Neural progenitor cell (in vitro differentiated cells): ENCODE measurements at places on chromosomes 2 and 18.

DNA sequence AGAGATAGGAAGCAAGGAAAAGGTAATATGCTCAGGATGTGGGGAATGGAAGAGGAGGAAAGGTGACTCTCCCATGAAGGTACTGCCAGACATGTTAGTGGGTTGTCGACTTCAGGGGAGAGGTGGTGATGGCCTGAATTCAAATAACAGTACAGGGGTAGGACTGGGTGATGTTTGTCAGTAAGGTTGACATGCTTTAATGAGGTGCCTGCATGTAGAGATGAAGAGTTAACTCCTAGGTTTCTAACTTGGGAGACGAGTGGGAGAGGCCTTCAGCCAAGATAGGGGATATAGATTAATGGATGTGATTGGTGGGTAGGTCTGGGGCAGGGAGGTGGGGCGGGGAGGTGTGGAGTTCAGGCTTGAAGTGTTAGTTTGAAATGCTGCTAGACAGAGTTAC is 2.6 kb downstream of the NAPG start:
- no peak for DNase-seq

GRCh38 chr2:73944714-73945113 is 18.0 kb downstream of the DGUOK start:
- DNase-seq: no peak

DNA sequence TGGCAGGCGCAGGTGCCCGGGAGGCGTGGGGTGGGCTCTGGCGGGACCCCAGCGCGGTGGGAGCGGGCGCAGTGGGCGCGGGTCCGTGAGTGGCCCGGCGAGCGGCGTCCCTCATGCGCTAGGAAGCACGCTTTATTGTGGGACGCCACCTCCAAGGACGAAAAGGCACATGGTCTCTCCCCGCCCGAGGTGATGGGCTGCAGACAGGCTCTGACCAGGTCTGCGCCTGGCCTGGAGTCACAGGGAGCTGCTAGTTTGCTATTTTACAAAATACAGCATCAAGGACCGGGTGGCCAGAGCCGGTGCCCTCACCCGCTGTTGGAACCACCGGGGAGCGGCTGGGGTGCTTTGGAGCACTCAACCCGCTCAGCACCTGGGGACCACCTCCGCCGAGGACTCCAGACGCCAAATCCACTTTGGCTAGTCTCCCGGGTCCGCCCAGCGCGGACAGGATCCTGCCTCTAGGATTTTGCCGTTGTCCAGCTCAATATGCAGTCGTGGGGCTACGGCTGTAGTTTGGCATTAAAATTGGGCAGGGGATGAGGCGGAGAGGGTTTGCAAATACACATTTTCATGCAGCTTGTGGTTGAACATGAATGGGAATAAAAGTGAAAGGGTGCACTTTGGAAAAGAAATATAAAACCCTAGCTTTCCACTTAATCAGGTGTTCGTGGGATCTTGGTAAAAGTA is 65.4 kb downstream of the LRRFIP1 start:
- peak; percentile 55 for DNase-seq

DNA sequence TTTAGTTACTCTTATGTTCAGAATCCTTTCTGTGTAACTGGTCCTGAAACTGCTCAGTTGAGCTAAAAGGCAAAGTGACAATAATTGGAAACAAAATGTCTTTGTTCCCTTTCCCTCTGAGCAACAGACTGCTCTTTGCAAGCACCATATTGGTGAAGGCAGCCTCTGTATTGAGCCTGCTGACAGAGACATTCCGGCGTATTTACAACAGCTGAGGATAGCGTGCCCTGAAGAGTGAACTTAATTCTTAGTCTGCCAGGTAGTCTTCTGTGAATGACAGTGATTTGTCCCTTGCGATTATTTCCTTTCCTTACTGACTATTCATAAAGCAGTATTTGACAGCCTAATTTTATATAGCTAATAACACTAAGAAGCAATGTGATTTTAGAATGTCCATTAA is 239.1 kb downstream of the CPS1 start:
- peak; percentile 9 for DNase-seq

- DNase-seq: no peak
These were observed 3.3 kb downstream of the NCK2 start for GRCh38 chr2:105747991-105748390.

DNA sequence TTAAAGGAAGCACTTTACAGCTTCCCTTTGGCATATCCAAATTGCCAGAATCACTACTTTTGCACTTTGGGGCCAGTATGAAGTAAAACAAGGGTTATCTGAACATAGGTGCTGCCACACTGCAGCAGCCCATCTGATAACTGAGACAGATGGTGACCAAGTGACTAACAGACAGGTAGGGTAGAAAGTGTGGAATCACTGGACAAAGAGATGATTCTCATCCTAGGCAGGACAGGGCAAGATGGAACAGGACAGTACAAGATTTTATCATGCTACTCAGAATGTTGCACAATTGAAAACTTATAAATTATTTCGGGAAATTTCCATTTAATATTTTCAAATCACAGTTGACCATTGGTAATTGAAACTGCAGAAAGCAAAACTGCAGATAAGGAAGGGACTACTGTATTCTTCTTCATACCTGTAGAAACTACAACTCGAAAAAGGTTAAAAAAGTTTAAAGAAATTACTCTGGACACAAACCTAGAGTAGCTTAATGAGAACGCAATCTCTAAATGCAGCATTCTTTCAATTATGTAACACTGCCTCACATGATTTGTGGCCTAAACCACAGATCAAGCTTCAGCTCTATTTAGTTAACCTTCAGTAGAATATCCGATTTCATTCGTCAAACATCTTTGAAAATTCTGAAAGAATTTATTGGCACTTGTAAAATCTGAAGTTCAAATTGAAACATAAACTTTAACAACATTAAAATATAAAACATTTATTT is 31.4 kb downstream of the HEATR5B start:
- no peak for DNase-seq

DNA sequence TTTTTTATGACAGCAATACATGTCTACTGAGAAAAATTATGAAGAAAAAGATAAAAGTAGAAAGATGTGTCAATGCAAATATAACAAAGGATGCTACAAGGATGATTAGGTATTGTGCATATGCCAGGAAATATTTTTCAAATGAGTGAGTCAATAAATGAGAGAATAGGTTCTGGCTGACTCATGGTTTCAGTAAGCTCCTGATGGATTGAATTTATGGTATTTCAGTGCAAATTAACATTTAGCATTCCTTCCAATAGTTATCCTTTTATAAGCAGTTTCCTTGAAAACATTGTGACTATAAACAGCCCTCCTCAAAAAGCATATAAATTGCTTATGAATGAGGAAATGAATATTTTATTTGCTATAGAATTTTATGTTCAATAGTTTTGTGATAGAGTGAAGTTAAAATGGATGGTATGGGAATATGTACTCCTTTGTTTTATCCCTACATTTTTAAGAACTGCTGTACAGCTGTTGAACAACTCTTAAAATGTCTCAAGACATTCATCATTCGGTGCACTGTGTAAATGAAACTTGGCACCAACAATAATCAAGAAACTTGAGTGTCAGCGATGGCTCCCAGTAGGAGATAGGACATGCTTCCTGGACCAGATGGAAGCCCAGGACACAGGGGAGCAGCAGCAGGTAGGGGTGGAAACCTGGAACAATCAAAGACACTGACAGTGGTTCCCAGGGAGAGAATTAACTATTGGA is 144.7 kb downstream of the PMAIP1 start:
- DNase-seq: no peak

DNA sequence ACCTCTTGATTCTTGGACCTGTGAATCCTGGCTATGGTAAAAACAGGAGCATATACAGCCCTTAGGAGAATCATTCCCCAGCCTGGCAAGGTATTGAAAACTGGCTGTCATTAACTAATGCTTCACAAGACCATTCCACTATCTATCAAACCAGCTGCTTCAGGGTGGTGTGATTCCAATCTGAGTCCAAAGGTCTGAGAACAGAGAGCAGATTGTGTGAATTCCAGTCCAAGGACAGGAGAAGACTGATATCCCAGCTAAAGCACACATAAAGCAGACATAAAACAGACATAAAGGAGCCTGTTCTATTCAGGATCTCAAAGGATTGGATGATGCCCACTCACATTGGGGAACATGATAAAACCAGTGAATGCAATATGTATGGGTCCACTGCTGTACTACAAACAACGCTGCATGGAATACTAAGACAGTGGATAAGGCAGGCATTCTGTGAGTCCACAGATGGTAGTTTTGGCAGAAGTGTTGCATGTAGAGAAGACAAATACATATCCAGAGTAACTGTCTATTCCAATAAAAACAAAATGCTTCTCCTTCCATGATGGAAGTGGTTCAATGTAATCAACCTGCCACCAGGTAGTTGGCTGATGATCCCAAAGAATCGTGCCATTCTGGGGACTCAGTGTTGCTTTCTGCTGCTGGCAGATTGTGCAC is 363.9 kb downstream of the KCNJ3 start:
- no peak for DNase-seq

DNA sequence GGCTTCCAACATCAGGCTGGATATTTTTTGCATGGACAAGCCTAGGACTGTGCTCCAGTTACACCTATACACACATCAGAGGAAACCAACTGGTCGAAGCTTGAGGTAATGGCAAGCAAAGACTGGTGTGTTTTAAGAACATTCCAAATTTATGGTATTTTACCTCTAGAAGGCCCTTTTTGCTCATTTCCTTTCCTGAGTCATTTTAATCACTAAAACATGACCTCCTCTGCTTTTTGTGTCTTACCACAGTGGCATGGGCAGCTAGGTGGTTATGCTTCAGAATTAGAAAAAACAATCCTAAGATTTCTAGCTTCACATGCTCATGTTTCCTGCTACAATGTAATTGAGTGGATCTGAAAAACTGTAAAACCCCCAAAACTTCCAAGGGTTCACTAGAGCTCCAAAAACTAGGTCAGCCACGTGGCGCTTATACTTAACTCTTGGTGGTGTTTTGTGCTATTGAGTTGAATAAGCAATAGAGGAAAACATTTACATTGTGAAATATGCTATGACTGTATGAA is 30.6 kb upstream of the CHRNA1 start:
- DNase-seq: no peak

GRCh38 chr2:14907014-14907612 is 274.6 kb downstream of the LRATD1 start:
- DNase-seq: peak; percentile 18

DNA sequence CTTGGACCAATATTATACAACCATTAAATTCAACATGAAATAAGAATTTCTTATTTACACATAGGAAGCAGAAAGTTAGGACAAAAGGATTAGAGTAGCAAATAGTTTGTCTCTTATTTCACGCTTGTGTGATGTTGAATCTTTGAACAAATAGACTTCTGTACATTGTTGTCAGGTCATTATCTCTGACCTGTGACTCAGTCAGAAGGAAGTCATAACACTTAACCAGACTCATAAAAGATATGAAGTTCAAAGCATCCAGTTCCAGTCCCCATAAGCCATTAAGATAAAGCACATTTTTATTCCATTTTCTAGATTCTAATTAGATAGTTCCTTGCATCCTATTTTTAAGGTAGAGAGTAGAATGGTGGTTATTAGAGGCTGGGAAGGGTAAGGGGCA is 130.8 kb downstream of the UPP2 start:
- DNase-seq: no peak
